ENCODE measurements at places on chromosomes 13 and 19.

DNA sequence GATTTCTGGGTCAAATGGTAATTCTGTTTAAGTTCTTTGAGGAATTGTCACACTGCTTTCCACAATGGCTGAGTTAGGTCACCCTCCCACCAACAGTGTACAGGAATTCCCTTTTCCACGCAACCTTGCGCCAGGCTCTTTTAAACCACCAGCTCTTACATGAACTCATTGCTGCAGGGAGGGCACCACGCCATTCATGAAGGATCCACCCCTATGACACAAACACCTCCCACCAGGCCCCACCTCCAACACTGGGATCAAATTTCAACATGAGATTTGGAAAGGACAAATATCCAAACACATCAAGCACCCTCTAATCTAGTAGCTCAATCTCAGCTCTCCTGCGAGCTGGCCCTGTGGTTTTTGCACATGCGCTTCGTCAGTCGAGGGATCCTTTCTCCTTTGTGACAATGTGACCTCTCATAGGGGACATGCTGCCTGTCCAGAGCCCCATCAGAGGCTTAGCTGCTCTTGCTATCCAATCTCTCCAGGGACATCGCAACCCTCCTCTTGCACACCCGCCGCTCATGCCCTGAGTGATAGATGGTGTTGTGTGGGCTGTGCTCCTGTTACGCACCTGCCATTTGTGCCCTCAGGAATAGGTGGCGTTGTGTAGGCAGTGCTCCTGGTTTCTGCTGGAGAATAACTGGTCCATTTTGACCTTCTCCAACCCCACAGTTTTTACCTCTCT lies 328.0 kb downstream of the UQCRFS1 start:
- DNase-seq: no peak

DNA sequence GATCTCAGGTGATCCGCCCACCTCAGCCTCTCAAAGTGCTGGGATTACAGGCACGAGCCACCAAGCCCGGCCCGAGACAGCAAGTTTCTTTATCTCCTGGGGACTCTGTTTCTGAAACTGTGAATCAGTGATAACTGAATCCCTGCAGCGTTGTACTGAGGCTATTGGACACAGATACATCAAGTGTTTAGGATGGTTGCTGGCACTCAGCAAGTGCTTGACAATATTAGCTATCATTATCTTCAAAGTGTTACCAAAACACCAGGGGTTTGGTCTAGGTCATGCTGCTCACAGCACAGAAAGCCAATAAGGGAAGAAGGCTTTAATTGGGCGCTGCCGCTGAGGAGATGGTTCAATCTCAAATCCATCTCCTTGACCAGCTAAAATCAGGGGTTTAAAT lies 20.5 kb upstream of the PNMA8C start:
- DNase-seq: no peak

DNA sequence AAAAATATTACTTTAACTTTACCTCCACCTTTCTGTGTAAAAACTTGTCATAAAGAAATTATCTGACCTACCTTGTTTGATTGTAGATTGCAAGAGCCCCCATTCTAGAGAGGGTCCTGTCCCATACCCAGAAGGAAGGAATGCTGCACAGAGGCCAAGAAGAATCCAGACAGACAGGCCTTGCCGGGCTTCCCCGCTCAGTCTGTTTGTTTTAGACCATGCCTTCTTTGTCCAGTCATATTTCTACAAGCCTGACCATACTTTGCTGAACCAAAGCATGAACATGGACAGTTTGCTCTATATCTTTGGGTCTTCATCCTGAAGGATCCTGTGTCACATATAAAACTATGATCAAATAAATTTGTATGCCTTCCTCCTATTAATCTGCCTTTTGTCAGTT lies 95.8 kb upstream of the MYCBP2 start:
- no peak for DNase-seq

DNA sequence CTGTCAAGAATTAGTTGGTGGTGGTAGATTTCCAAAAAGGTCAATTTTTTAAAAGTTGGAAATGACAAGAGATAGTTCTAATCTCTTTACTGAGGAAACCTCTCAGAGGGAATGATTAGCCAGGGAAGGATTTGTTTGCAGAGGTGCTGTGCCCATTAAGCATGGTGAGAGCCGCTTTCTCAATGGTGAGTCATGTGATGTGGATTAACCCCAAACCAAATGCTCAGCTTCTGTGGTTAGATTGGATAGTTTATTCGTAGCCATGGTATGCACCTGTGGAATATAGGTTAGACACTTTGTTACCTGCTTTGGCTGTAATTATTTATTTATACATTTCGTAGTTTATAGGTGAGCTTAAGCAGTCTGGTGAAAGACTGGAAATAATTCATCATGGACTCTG lies 7.1 kb downstream of the HNRNPM start:
- DNase-seq: no peak

DNA sequence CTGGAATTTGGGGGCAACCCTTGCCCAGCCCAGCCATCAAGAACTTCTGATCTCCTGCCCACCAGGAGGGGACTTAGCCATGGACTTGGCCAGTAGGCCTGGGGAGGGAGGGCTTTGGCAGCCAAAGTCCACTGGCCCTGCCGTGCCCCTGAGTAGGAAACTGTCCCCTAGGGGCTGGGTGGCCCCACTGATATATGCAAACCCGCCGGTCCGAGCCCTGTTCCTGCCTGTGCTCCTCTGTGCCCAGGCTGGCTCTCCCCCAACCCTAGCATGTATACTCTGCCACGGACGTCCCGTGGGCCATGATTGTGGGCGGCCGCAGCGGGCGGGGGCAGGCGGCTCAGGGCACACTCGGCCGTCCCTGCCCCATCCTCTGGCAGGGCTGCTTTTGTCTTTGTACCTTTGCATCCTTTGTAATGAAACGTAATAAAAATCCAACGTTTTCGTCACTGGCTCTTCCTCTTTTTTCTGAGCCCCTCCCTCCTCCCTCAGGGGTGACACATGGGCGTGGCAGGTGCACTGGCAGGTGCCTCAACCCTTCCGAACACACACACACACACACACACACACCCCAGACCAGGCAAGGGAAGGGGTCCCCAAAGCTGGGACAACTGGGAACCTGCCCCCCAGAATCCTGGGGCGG lies 9.1 kb downstream of the COMP start:
- no peak for DNase-seq

- no peak for DNase-seq
Observed at GRCh38 chr19:19068659-19069654, 5.2 kb downstream of the SLC25A42 start.

GRCh38 chr19:18718015-18718526 lies 34.6 kb downstream of the CRTC1 start:
- no peak for DNase-seq

- DNase-seq: no peak
Observed at GRCh38 chr13:51620165-51620983, 36.1 kb downstream of the WDFY2 start.

GRCh38 chr13:75225288-75226032 lies 256.5 kb downstream of the TBC1D4 start:
- DNase-seq: no peak

All from anterior cingulate cortex (tissue), 58 donors.